Thymus (tissue), 14 donors: ENCODE measurements at places on chromosomes 3 and 15. TPM values are rescaled to one million over a fixed set of nuclear protein-coding genes. Genes with fewer than 3 reads are reported as not detected.

GRCh38 chr3:13325892-13326443 is 94.2 kb downstream of the NUP210 start:
- no peak overlapping the region for H3K4me3 ChIP-seq
- H3K27ac ChIP-seq, result no peak overlapping the region
- peaks cover 3% of the 10 kb centered on the region for H3K4me1 ChIP-seq
- H3K27me3 ChIP-seq, result no peaks in the 10 kb centered on the region

GRCh38 chr15:59516655-59517461 is 78.9 kb downstream of the FAM81A start:
- H3K4me1 ChIP-seq, result no peaks in the 10 kb centered on the region
- peaks cover 24% of the 10 kb centered on the region for H3K27me3 ChIP-seq
- no peak for DNase-seq
- no peak overlapping the region for H3K4me3 ChIP-seq
- H3K36me3 ChIP-seq, result no peaks in the 10 kb centered on the region

The CRYGS gene
- 3.1 TPM for total RNA-seq

GRCh38 chr3:174218016-174218415 is 641.1 kb upstream of the NAALADL2 start:
- no peaks in the 10 kb centered on the region for H3K4me1 ChIP-seq
- no peak overlapping the region for H3K27ac ChIP-seq

The TTLL13 gene
- 0.14 TPM for total RNA-seq

DNA sequence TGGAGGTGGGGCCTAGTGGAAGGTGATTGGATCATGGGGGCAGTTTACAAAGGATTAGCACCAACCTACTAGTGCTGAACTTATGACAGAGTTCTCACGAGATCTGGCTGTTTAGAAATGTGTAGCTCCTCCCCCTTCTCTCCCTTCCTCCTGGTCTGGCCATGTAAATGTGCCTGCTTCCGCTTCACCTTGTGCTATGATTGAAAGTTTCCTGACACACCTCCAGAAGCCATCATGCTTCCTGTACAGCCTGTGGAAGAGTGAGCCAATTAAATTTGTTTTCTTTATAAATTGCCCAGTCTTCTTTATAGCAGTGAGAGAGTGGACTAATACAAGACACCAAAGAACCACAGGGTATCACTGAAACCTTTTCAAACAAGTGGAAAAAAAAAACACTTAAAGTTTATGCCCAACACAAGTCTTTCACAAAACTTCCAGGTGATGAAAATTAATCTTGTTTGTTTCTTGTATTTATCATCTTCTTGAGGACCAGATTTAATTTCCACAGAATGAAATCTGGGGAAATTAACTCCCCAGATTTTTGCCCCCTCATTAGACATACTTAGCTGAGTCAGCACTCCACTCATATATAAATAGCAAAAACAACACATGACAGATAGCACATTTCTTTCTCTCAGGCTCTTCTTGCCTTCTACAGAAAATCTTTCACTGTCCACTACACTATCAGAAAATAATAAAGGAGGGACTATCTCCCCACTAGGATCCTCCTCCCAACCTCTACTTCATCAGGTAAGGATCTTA is 847.2 kb downstream of the TUSC7 start:
- no peaks in the 10 kb centered on the region for H3K36me3 ChIP-seq
- no peaks in the 10 kb centered on the region for H3K27me3 ChIP-seq
- no peaks in the 10 kb centered on the region for H3K4me1 ChIP-seq
- no peak overlapping the region for H3K27ac ChIP-seq

GRCh38 chr15:90465930-90466567 is 63.7 kb upstream of the CRTC3 start:
- H3K27me3 ChIP-seq, result no peaks in the 10 kb centered on the region
- H3K27ac ChIP-seq, result no peak overlapping the region
- DNase-seq, result no peak
- no peaks in the 10 kb centered on the region for H3K4me1 ChIP-seq

The ARL14 gene
- 1.1 TPM for total RNA-seq

DNA sequence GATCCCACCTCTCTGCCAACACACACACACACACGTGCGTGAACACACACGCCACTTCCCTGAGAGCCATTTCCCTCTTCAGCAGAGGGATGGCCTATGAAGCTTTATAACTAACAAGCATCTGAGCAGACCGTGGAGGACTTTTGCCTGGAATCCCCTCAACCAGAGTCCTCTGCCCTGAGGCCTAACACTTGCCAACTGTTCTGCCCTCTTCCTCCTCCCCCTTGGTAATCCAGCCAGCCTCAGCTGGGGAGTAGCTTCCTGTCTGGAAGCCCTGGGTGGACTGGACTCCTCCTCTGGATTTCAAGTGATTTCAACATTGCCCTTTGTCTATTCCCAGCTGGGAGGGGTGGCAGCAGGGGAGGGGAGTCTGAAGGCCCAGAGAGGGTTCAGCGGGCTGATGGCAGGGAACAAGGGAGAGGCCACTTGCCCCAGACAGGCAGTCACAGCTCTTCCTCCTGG is 68.4 kb upstream of the HACD2 start:
- no peaks in the 10 kb centered on the region for H3K36me3 ChIP-seq
- no peak for DNase-seq
- H3K4me3 ChIP-seq, result no peak overlapping the region

GRCh38 chr15:96414875-96415274 is 84.4 kb downstream of the NR2F2 start:
- no peak overlapping the region for H3K27ac ChIP-seq
- H3K27me3 ChIP-seq, result peaks cover 56% of the 10 kb centered on the region
- H3K36me3 ChIP-seq, result no peaks in the 10 kb centered on the region
- no peak overlapping the region for H3K4me3 ChIP-seq
- DNase-seq, result no peak
- H3K4me1 ChIP-seq, result no peaks in the 10 kb centered on the region

The SV2B gene
- 3.2 TPM for total RNA-seq

DNA sequence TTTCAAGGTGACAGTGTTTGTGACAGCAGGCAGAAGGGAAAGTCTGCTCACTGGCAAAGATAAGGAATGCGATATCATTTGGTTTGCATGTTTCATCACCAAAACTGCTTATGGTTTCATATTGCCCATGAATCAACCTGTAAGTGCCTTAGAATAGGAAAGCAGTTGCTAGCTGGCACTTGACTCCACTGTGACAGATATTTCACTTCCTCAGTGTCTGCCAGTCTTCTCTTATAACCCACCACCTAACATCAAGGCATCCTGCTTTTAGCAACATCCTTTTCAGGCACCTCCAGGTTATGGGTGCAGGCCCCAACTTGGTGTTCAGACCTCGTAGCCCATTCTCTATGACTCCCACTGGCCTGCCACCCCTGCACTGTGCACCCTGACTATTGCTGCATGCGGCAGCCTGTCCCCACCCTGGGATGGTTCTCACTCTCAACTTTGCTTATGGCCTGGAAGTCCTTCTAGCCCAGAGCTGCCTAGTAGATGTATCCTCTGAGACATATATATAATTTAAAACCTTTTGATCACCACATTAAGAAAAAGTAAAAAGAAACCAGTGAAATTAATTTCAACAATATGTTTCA is 154.4 kb upstream of the RARB start:
- H3K27ac ChIP-seq, result no peak overlapping the region
- H3K4me1 ChIP-seq, result no peaks in the 10 kb centered on the region
- H3K36me3 ChIP-seq, result no peaks in the 10 kb centered on the region

GRCh38 chr15:35514759-35515158 is 31.2 kb downstream of the DPH6 start:
- no peaks in the 10 kb centered on the region for H3K4me1 ChIP-seq
- no peaks in the 10 kb centered on the region for H3K36me3 ChIP-seq
- no peaks in the 10 kb centered on the region for H3K27me3 ChIP-seq
- H3K4me3 ChIP-seq, result no peak overlapping the region

The MEF2A gene
- 27.4 TPM for total RNA-seq

The AVEN gene
- 14.2 TPM for total RNA-seq

DNA sequence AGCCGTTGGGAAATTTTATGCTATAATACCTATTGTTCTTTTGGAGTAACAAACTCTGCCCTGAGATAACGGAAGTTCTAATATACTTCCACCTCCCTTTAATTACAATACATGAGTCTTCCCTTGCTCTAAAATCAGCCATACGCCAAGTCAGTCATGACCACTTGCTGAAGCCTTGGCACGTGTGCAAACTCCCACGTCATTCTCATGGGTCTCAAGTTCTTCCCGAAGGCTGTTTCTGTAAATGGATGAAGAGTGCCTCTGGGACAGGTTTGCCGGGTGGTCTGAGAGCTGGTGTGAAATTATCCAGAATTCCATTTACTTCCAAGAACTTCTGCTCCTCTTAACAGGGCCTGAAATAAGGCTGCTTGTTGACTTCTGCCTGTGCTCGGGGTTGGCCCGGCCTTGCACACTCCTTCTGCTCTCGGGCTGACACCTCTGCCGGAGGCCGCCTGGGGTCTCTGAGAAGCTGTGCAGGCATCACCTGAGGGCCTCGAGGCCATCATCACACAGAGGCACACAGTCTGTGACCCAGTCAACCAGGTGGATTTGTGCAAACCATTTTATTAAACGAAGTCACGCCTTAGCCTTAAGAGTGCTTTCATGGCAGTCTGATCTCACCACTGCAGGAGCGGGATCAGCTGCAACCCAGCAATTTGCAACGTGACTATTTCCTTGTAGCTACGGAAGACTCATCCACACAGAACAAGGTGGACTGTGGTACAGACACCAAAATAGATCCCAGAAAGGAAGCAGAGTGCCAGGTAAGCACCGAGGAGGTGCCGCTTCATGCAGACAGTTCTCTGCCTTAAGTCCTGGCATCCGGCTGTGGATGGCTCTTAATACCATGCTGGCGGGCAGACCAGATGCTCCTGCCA is 120.1 kb downstream of the ADAMTS17 start:
- no peak overlapping the region for H3K4me3 ChIP-seq
- no peak for DNase-seq
- no peak overlapping the region for H3K27ac ChIP-seq
- no peaks in the 10 kb centered on the region for H3K27me3 ChIP-seq
- no peaks in the 10 kb centered on the region for H3K36me3 ChIP-seq
